Caudate nucleus (tissue), 63 donors: ENCODE measurements at places on chromosomes 5 and 9.

GRCh38 chr5:72402381-72402890 is 82.3 kb downstream of the PTCD2 start:
- no peak for DNase-seq

DNA sequence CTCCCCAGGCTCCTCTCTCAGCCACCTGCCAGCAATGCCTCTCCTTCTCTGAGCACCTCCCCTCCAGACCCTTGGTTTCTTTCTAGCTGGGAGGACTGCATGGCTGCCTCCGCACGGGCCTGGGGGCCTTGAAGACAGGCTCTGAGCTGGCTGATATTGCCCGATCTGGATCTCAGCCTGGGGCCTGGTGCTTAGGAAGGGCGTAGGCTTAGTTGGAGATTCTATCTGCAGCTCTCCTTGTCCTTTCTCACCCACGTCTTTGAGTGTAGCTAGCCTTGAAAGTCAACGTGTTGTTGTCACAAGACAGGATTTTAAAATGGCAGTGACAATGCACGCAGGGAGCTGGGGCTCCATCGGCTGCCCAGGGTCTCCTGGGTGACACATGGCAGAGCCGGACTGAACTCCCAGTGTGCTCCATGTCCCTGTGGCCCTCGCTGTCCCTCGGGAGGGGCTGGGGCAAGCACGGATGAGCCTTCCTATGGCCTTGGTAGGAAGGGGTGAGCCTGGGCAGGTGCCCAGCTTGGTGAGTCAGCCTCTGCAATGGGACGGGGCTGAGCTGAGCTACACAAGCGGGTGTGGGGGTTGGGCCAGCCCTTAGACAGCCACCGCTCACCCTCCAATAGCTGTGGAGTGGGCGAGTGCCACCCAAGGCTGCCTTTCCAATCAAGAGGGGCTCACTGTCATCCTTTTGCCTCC is 9.4 kb downstream of the ADAMTSL2 start:
- no peak for DNase-seq

- no peak for DNase-seq
Measured at GRCh38 chr5:66209350-66209749, 65.2 kb downstream of the SREK1 start.

- no peak for DNase-seq
Measured at GRCh38 chr5:131441184-131441583, 177.3 kb downstream of the CDC42SE2 start.

DNA sequence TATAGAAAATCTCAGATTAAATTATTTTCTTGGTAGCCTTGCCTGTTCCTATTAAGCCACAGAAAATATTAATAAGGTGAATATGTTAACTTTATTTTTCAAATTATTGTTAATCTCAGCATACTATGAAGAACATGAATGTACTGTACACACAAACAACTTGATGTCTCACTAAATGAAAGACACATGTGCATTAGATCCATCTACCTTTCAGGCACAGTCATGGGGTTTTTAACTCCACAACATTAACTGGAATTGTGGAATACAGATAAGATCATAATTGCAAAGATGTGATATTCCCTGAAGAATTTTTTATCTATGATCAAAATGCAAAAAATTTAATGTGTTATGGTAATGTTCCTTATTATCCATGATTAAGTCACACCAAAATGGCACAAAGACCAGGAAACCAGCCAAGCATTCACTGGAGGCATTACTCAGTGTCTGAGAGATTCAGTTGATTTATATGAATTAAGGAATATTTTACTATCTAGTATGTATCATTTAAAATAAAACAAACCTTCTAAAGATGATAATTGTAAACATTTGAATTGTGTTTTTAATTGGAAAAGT is 150.0 kb upstream of the VCAN start:
- no peak for DNase-seq

DNA sequence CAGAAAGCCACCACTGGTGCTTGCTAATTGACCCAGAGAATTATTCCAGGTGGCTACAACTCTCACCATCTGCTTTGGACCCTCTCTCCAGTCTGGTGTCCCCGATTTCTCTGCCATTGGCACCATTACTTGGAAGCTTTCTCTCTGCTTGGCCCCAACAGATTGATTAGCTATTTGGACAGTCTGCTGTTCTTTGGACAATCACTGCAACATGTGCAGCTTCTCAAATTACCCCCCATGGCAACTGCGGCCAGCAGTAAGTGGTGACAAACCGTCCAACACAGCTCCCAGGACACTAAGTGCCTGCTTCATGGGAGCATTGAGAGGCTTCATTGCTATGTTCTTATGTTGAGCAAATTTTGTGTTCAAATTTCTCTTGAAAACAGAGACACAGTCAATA is 309.8 kb downstream of the TAF11L14 start:
- no peak for DNase-seq

DNA sequence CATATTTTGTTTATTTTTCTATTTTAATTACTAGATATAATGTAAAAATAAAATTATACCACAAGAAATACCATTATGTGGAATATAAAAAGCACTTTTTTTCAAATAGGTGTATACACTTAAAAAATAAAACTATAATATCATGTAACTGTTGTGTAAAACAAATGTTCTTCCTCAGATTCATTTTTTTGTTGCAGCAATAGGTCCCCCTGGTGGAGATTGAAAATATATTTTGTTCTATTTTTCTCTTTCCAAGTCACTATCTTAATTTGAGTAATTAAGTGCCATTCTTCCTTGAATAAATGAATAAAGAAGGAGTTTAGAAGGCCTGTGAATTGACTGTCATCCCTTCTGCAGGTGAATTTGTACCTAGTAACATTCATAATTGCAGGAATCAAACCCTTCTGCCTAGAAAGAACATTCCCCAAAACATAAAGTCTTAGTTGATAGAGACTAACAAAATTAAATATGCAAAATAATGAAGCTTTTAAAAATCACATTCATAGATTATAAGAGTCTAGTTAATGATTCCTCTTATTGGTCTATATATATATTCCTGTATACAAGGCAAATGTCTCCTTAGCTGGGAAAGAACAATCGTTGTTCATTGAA is 23.4 kb downstream of the CETN3 start:
- no peak for DNase-seq

GRCh38 chr5:81097713-81098112 is 135.4 kb upstream of the CKMT2 start:
- no peak for DNase-seq

DNA sequence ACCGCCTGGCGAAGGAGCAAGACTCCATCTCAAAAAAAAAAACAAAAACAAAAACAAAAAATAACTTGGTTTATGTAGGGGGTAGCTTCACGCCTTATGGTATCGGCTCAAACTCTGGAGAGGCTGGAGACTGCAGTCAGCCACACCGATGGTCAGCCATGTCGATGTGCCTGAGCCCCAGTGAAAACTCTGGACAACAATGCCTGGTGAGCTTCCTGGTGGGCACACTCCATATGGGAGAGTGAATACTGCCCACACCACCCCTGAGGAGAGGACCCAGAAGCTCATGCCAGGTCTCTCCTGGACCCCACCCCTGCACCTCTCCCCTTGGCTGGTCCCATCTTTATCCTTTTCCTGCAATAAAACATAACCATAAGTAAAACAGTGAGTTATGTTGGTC is 19.6 kb downstream of the IPPK start:
- no peak for DNase-seq

DNA sequence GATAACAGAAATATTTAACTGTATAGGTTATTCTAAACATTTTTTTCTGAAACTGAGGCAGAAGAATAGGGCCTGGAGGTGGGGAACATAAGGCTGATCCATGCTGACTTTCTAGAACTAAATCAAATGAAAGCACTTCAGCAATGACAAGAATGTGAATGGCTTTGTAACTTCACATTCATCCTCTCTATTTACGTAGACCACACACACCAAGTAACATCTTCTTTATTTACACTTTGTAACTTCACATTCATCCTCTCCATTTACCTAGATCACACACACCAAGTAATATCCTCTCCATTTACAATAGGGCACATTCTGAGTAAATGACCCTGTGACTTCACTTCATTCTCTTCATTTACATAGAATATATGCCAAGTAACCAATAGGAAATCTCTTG is 251.8 kb upstream of the CDH9 start:
- no peak for DNase-seq

DNA sequence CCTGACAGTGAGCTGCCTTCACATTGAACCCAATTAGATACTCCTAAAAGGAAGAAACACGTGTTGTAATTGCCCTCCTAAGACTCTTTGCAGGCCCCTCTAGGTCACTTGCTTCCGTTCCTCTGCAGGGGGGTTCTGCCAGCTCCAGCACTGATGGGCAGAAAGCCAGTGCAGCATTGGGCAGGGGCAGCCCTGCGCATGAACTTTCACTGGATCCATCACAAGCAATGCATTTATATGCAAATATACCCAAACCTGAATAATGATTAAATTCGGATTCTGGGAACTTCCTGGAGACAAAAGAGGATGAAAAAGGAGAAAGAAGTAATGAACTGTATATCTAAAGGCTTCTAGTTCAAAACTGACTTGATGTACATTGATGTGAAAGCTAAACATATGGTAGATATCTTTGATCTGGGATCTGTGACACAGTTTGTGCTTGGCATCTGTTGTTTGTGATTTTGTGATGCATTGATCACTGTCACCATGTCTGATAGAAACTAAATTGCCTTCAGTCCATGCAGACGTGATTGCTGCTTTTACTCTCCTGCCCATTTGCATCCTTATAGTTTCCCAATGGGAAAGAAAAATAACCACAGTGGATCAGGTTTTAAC is 313.4 kb downstream of the DEPDC1B start:
- DNase-seq = no peak

DNA sequence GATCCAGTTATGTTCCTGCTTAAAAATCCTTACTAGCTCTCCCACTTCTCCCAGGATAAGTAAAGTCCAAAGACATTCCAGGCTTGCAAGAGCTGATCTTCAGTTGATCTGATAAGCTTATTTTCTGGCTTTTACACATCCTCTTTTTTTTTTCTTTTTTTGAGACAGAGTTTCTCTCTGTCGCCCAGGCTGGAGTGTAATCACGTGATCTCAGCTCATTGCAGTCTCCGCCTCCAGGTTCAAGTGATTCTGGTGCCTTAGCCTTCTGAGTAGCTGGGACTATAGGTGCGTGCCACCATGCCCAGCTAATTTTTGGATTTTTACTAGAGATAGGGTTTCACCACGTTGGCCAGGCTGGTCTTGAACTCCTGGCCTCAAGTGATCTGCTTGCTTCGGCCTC is 37.3 kb upstream of the PTPN3 start:
- no peak for DNase-seq

GRCh38 chr9:93682155-93682968 is 106.0 kb downstream of the PHF2 start:
- peak; percentile 19 for DNase-seq

DNA sequence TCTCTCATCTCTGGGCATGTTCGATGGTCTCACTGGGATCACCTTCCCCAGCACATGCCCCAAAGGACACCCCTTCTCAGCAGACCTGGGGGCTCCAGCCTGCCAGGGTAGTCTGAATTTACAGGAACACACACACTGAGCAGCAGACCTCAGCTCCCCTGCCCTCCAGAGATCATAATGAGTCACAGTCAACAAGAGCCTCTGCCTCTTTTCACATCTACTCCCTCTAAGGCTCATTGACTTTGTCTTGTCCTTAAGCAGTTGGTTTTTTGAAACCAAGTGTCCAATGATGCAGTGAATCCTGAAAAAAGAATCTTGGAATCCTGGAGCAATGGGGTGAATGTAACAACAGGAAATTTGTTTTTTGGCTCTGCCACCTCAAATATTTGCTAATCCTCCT is 20.8 kb downstream of the GABBR2 start:
- DNase-seq = no peak

- DNase-seq = no peak
Measured at GRCh38 chr5:130520211-130520610, 615.9 kb downstream of the CHSY3 start.

GRCh38 chr5:103895738-103896137 is 333.1 kb upstream of the NUDT12 start:
- DNase-seq = no peak

DNA sequence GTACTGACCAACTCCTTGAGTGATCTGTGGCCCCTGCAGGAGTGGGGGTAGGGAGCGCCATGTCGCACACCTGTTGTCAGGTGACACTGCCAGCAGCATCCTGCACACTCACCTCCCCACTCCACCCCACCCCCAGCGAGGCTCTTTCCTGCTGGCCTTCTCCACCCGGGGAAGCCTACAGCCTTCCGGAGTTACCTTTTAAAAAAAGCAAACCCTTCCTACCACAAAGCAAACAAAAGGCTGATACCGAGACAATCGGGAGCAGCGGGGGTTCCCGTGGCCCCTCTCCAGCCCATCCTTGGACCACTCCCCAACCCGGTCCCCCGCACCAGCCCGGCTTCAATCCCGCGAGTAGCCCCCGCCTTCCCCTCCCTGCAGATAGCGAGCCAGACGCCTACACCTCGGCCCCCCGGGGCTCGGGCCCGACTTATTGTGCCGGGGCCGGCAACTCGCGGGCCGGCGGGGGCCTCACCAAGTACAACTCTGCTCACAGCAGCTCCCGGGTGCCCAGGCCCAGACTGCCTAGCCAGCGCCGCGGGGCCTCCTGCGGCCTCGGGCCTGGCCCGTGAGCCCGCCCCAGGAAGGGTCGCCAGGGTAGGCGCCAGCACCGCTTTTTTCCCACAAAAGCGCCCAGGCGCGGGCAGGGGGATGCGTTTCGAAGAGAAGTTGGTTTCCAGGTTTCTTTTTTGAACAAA is 724 bp downstream of the MACROH2A1 start:
- no peak for DNase-seq

- DNase-seq = no peak
Measured at GRCh38 chr9:134606951-134607731, 34.5 kb upstream of the COL5A1 start.

- no peak for DNase-seq
Measured at GRCh38 chr5:2188661-2189060, 305.9 kb upstream of the IRX4 start.

DNA sequence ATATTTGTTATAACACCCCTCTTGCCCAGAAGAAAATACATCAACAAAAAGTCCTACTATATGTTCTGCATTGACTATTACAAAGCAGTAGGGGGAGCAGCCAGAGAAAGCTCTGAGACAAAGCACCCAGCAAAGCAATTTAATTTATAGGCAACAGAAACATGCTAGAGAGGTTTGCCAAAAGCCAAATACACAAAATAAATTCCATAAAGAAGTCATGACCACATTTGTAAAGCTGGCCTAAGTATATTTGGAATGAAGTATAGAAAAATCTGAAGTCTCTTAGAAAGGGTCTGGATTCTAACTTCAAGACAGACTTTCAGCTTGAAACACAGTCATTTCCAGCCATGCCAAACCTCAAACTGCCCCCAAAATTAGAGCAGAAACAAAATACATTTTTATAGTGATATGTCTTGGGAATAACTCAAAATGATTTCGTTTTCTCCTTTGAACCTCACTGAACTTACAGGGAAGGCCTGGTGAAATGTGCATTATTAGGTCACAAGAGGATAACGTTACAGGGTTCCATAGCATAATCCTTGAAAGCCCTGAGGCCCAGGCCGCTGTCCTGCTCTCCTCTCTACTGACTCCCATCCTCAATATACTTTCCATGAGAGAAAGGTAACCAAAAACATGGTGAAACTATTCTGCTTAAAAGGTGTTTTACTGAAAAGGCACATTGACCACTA is 451.8 kb downstream of the RAB3C start:
- no peak for DNase-seq

DNA sequence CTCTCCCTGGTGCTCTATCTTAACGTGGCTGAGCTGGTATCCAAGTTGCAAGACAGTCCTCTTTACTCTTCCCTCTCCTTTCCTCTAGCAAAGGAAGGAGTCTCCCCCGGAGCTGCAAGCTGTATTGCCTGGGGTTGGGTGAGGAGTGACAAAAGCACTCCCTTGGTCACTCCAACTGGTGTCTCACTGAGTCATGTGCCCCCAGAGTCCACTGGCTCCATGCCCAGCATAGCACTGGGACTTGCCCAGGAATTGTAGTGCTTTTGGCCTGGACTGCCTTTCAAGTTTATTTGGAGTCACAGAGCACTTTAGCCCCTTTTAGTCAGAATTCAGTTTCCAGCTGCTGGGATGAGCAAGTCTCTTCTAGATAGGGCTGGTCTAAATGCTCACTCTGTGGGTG is 82.6 kb upstream of the FST start:
- no peak for DNase-seq
